Activated CD4-positive, CD25-positive, alpha-beta regulatory T cell treated with anti-CD3 and anti-CD28 coated beads, Interleukin-2, amount 50 U/mL, for 16 hours (primary cell): ENCODE measurements at places on chromosomes 12 and 14.

DNA sequence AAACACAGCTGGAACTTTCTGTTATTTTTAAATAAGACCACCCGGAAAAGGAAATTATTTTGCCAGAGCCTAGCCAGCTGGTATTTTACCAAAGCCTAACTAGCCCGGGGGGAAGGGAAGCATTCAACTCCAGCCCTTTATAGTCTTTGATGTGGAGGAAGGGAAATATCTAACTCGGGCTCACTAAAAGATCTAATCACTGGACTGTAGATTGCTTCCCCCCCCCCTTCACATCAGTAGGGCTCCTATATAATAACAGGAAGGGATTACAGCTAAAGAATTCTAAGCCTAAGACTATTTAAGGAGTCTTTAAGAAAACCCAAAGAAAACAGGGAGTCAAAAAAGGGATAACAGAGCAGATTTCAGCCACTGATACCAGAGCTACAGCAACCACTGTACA lies 431.1 kb downstream of the KCNH5 start:
- no peak for DNase-seq

GRCh38 chr12:25051171-25051570 lies 102.3 kb upstream of the BCAT1 start:
- DNase-seq = no peak

GRCh38 chr14:21059842-21060613 lies 2.4 kb downstream of the RNASE8 start:
- no peak for DNase-seq

- DNase-seq = no peak
Observed at GRCh38 chr12:95802482-95803270, 12.1 kb upstream of the NTN4 start.

GRCh38 chr12:50302686-50303085 lies 19.4 kb upstream of the LIMA1 start:
- no peak for DNase-seq

DNA sequence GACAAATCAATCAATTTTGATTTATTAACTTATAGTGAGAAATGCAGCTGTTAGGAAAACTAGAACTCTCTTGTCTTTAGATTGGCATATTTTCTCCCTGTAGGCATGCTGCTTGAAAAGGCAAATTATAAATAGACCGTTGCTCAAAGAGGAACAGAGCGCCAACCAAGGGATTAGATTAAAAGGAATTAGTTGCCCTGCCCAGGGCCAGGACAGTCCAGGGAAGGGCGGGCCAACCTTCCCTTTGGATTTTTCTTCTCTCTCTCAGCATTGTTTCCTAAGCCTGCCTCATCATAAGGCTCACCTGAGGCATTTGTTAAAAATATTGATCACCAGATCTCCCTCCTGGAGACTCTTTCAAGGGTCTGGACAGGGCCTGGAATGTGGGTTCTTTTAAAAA lies 8.6 kb downstream of the CIPC start:
- DNase-seq = no peak

DNA sequence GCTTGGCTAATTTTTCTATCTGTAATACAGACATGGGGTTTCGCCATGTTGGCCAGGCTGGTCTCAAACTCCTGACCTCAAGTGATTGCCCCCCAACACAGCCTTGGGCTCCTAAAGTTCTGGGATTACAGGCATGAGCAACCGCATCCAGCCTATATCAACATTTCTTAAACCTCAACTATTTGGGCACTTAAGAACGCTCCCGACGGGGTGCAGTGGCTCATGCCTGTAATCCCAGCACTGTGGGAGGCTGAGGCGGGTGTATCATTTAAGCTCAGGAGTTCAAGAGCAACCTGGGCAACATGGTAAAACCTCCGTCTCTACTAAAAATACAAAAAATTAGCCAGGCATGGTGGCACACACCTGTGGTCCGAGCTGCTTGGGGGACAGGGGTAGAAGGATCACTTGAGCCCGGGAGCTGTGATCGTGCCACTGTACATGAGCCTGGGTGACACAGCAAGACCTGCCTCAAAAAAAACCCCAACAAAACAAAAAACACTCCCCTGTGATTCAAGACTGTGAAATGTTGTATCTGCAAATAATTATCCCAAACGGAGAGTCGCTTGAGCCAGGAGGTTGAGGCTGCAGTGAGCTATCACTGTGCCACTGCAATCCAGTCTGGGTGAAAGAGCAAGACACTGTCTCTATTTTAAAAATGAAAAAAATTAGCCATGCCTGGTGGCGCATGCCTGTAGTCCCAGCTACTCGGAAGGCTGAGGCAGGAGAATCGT lies 21.5 kb downstream of the PPTC7 start:
- DNase-seq = no peak

GRCh38 chr12:53268630-53269562 lies 797 bp downstream of the ESPL1 start:
- DNase-seq = no peak

DNA sequence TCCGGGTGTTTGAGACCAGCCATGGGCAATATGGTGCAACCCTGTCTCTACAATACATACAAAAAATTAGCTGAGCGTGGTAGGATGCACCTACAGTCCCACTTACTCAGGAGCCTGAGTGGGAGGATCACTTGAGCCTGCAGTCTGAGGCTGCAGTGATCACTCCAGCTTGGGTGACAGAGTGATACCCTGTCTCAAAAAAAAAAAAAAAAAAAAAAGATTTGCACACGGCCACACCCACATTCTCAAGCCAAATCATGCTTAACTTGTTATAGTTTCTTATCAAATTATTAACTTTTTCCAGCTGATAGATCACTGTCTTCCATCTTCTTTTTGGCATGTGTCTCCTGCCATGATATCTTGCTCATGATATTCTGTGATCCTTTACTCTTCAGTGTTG lies 6.8 kb downstream of the DRAM1 start:
- DNase-seq = no peak

GRCh38 chr14:91681118-91681517 lies 50.8 kb downstream of the CATSPERB start:
- no peak for DNase-seq

DNA sequence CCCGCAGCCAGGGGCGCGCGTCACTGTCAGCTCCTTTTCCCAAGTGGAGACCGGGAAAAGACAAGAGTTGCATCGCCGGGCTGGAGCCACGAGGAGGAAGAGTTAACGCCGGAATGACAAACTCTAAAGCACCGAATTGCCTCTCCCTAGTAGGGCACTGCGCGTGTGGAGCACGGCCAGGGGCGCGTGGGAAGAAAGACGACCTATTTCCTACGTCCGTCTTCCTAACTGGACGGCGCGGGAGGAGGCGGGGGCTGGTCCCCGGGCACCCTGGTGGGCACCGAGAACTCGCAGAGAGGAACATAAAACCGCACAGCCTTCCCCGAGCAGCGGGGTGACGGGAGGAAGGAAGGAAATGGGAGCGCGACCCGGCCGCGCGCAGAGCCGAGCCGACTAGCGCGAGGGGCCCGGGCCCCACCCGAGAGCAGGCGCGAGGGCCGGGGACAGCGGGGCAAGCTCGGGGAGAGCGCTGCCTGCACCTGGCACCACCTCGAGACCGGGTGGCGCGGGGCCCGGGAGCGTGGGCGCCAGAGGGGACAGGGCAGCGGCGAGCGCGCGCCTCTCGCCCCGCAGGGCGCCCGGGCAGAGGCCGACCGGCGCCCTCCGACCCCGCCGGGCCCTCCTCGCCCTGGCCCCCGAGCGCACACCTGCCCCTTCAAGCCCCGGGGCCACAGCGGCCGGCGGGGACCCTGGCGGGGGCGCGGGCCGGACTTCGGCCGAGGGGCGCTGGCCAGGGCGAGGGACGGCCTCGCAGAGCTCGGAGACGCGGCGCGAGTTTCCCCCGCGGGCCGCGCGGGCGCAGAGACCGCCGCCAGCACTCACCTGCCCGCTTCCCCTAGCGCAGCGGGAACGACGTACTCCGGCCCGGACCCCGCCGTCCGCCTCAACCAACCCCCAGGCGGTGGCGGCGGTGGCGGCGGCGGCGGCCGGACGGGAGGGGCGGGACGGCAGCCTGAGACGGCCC lies at the start of gene SETD3:
TSS of gene SETD3 (minus strand) at position 954 of the 964 bp plus-strand sequence. CDS start 15,054 bp downstream, outside the sequence.
- no peak for DNase-seq

- DNase-seq = no peak
Observed at GRCh38 chr14:51676549-51676948, 24.8 kb downstream of the FRMD6 start.

DNA sequence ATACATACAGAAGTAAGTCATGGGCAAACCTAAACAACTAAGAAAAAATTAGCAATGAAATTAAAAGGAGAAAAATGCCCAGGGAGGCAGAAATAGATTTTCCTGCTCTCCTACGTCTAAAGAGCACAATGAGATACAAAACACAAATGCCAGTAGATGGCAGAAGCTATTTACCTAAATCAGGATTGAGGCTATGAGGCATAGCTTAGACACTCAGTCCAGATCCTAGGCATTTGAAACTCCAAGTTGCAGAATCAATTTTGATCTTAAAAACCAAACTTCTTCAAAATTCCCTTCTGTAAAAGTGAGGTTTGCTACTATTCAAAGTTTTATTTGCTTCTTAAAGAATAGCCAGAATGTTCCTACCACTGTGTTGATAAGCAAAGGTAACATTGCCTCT lies 368.6 kb downstream of the DAD1 start:
- DNase-seq = no peak

DNA sequence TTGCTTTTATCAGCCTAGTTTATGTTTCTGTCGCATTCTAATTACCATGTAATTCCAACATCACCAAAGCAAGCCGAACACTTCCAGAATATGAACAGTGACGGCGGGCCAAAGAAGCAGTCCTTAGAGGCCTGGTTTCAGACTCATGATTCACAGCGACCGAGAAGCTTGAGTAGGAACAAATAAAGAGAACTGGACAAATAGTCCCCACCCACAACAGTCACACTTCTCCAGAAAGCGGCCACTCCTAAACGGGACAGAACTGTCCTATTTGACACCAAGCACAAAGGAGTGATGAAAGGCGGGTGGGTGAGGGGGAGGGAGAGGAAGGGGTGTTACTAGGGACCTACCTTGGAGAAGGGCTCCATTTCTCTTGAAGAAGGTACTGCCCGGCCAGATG lies 136.4 kb downstream of the FOXN3 start:
- no peak for DNase-seq

- DNase-seq = no peak
Observed at GRCh38 chr14:100779691-100780080, 46.2 kb upstream of the MEG3 start.

DNA sequence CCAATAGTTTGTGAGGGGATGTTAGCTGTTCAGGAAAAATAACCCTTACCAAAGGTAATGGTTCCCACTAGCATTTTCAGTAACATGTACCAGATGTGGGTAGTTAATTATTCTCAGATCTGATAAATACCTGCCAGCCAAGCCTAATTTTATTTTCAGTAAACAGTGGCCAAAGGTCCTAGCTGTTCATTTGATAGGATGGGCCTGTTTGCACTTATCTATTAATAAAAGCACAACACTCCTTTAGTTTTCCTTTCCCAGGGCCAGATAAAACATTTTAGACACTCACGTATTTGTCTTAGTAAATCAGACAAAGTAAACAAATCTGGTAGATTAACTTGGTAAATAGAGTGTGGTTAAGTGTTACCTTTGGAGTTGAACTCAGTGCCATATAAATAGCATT lies 345.1 kb downstream of the RAD51B start:
- DNase-seq = no peak
